ENCODE measurements at places on chromosomes 7 and 10. TPM values are rescaled to one million over a fixed set of nuclear protein-coding genes. Genes with fewer than 3 reads are reported as not detected.

AGAP5 gene
- 4.9 TPM for total RNA-seq

STEAP2 gene
- 2.0 TPM for total RNA-seq

MORN4 gene
- total RNA-seq = 1.6 TPM

RSPH10B2 gene
- total RNA-seq = not detected

CALHM1 gene
- not detected for total RNA-seq

MOGAT3 gene
- total RNA-seq = not detected

IDI2 gene
- total RNA-seq = not detected

UPK3B gene
- total RNA-seq = 47.5 TPM

PAPOLB gene
- total RNA-seq = not detected

PLXNA4 gene
- total RNA-seq = 0.33 TPM

GNB2 gene
- total RNA-seq = 110 TPM

CYP2E1 gene
- total RNA-seq = 0.54 TPM

KAZALD1 gene
- total RNA-seq = 11.9 TPM

ARHGAP22 gene
- 0.39 TPM for total RNA-seq

CFAP46 gene
- under 0.01 TPM for total RNA-seq

SEMA4G gene
- 0.79 TPM for total RNA-seq

SLF2 gene
- total RNA-seq = 21.0 TPM

STYXL1 gene
- total RNA-seq = 32.6 TPM

TRIM8 gene
- total RNA-seq = 69.0 TPM

NUPR2 gene
- not detected for total RNA-seq

TWIST1 gene
- total RNA-seq = 6.3 TPM

GOLGA7B gene
- 0.11 TPM for total RNA-seq

PRTFDC1 gene
- 15.7 TPM for total RNA-seq

PI4K2A gene
- 18.5 TPM for total RNA-seq

AOC1 gene
- total RNA-seq = not detected

MPP7 gene
- 2.0 TPM for total RNA-seq

NACAD gene
- total RNA-seq = 7.6 TPM

KLF14 gene
- not detected for total RNA-seq

TET1 gene
- total RNA-seq = 1.3 TPM

TAS2R39 gene
- not detected for total RNA-seq

MACC1 gene
- total RNA-seq = not detected

TFR2 gene
- total RNA-seq = 1.2 TPM

REEP3 gene
- 19.2 TPM for total RNA-seq

MMD2 gene
- not detected for total RNA-seq

FRAT1 gene
- 3.5 TPM for total RNA-seq

PLCE1 gene
- under 0.01 TPM for total RNA-seq

MMP21 gene
- not detected for total RNA-seq

RELN gene
- under 0.01 TPM for total RNA-seq

EEPD1 gene
- 0.76 TPM for total RNA-seq

JAKMIP3 gene
- total RNA-seq = under 0.01 TPM

CAMK1D gene
- total RNA-seq = 1.4 TPM

PILRA gene
- under 0.01 TPM for total RNA-seq

AKR1C8 gene
- not detected for total RNA-seq

SEC24C gene
- 94.3 TPM for total RNA-seq

UCN3 gene
- not detected for total RNA-seq

TRPV5 gene
- under 0.01 TPM for total RNA-seq

HOXA10 gene
- not detected for total RNA-seq

ALOX5 gene
- total RNA-seq = not detected

TMEM139 gene
- 1.7 TPM for total RNA-seq

TMEM178B gene
- total RNA-seq = under 0.01 TPM

UBTD1 gene
- 33.8 TPM for total RNA-seq

SORCS1 gene
- total RNA-seq = not detected
